ENCODE measurements at places on chromosomes 6 and 20.

DNA sequence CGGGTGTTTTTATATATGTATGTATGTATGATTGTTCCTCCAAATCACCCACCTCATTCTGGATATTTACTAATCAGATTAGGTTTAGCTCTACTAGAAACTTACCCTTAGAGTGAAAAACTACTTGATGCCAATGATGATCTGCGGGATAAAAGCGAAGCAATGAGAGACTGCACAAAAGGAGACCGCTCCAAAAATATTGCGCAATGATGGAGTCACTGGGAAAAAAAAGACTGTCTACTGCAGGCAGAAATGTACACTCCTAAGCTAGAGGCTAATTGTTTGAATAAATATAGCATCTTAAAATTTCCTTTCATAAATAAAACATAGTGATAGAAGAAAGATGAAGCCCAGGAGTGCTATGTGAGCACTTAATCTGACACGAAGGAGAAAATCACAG is 7.3 kb downstream of the RAB32 start:
- no peak for DNase-seq

DNA sequence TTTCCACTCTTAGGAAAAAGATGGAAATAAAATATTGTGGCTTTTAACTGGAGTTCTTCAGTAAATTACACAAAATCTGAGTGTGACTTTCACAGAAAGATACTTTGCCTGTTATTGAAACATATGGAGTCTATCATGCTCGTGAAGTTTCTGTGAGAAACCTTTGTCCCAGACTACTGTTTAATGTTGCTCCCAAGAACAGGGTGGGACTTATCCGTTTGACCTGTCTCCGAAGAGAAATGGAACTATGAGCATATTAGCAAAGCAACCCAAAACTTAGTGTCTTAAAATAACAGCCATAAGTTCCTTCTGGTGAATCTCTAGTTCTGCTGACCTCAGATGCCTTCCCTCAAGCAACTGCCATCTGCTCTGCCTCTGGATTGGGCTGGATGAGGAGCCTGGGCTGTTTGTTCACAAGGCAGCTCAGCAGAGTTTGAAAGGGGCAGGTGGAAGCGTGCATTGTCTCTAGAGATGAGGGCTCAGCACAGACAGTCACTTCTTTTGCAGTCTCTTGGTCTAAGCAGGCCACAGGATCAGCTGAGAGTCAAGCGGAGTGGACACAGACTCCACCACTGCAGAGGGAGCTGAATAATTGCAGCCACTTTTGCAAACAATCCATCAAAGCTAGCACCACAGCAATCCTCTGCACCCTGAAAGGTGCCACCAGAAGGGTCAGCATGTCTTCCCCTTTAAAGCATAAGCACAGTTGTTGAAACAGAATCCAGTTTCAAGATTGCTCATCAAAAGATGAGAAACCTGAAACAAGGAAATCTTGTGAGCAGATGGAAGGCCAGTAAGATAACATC is 52.8 kb downstream of the MYB start:
- DNase-seq: no peak

- DNase-seq: no peak
These were observed 20.5 kb downstream of the TGM2 start for GRCh38 chr20:38144598-38144973.

DNA sequence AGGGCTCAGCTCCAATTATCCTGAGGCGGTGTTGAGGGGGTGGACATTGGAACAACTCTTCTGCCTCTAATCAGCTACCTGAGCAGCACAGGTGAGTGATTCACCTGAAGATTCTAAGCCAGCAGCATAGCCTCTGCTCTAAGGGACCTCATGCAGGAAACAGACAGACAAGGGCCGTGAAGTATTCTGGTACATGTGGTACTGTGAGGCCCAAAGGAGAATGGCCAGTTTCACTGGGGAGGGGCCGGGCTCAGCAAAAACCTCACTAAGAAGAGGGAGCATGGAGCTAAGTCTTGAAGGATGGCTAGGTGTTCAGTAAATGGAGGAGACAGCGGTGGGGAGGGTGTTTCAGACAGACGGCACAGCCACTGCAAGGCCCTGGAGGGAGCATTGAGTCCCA is 58.5 kb upstream of the CCDC167 start:
- DNase-seq: no peak

- no peak for DNase-seq
These were observed 46.9 kb upstream of the SMIM29 start for GRCh38 chr6:34295721-34296120.

- DNase-seq: no peak
These were observed 6.7 kb downstream of the KCNK15 start for GRCh38 chr20:44752099-44752931.

- no peak for DNase-seq
These were observed 214.4 kb downstream of the ZNF217 start for GRCh38 chr20:53379014-53379832.

DNA sequence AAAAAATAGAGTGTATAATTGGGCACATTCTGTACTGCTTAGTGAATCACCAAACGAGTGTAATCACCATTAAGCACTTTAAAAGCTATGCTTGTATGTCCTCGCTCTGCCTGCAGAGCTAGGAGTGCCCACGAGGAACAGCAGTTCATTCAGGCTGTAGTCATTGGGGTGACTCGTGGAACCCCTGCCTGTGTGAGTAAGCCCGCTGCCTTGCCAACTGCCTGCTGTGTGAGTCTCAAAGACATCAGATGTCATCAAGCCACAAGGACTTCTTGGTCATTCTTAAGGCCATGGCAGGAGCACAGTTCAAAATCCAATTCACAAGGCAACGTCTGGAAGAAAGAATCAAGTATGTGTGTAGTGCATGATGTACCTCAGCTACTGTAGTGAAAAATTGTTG is 60.4 kb downstream of the FOXO3 start:
- no peak for DNase-seq

- no peak for DNase-seq
These were observed 26.8 kb upstream of the RPN2 start for GRCh38 chr20:37152284-37152683.

DNA sequence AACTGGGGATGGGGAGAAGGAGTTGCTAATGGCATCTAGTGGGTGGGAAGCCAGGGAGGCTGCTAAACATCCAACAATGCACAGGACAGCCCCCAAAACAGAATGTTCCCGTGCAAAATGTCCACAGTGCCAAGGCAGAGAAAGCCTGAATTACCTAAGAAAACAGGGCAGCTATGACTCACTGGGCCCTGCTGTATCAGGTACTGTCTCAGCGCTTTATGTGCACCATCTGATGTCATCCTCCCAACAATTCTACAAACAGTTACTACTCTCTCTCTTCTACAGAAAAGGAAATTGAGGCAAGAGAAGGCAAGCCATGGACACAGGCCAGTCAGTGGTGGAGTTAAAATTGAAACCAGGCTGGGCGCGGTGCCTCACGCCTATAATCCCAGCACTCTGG is 3.1 kb downstream of the YTHDF1 start:
- DNase-seq: no peak

DNA sequence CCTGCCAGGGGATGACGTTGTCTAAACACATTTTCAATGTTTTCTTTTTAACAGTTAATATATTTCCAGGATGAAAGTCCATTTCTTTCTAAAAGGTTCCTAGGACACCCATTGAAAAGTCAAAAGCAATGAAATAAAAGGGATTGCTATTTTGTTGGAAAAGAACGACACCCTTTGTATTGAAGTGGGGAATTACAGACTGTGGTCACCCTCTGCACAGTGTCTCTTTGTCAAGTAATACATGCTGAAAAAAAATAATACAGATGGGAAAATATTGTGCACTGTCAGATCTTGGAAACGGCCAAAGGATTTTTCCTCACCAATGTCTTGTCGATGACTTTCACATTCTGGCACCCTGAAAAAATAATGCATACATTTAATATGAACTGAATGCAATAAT is 56.9 kb downstream of the HAO1 start:
- no peak for DNase-seq

DNA sequence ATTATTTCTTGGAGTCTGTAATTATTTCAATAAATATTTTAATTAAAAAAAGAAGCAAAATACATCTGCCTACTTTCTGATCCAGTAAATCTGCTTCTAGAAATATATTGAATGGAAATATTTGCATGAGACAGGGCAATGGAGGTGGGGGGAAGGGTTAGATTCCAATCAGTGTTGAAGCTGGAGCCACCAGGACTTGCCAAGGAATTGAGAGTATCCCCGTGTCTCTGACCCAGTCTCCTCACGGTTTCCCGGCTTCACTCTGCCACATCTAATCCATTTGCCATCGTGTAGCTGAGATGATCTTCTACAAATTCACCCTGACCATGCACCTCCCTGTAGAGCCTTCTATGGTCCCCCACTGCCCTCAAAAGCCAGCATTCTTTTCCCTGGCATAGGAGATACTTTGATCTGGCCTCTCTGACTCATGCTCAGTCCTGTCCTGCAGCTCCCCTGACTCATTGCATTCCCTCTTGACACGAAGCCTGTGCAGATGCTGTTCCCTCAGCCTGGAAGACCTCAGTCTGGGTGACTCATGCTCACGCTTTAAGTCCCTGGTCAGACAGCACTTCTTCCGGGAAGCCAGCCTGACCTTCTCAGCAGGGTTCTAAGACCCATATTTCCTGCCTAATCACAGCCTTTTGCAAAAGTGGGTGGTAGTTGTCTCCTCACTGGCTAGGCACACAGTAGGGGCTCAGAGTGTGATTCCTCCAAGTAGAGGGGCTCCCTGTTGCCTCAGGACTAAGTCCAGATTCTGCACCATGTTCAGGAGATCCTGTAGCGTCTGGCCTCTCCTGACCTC is 23.0 kb upstream of the FKBP1A start:
- no peak for DNase-seq

DNA sequence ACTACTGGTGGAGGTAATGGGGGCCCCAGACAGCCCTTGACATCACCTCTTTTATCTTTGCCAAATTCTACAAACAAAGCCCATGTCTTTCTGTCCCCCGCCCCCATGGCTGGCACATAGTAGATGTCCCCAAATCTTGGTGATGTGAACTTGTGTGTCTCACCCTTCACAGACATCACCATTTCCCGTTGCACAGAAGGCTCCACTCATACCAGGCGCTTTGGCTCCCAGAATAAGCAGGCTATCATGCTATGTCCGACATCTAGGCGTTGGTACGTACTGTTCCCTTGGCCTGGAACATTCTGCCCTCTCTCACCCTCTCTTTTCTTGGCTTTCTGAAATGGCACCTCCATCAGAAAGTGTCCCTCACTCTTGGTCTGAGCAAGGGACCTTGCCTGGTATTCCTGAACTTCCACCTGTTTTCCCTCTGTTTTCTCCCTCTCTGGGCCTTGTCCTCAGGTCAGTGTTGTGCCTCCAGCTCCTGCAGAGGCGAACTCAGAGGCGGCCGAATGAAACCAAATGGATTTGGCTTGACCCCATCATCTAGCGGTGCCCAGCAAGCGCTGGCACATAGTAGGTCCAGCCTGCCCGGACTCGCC is 968 bp upstream of the CCN5 start:
- no peak for DNase-seq

All from sciatic nerve (tissue), 2 donors.